Ascending aorta (tissue), 2 donors: ENCODE measurements at places on chromosomes 3 and 15.

- no peak for DNase-seq
Observed at GRCh38 chr3:53155760-53156159, 5.2 kb upstream of the PRKCD start.

DNA sequence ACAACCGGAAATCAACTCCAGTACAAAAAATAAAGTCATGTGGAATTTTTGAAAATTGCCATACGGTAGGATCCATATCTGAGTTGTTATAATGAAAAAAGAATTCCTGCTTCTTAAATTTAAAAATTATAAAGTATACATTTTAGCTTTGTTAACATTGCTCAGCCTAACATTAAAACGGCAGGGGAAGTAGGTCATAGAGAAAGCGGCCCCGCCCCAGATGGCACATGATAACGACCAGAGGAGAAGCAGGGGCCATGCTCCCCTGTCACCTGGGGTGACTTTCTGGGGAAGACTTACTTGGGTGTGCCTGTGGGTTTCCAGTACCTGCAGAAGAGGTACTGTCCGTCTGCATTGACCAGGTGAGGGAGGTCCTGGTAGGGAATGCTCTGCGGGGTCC is 921 bp downstream of the MGLL start:
- no peak for DNase-seq

- DNase-seq = no peak
Observed at GRCh38 chr3:170656284-170656683, 70.4 kb upstream of the SLC7A14 start.

GRCh38 chr3:80553211-80553610 is 785.4 kb upstream of the ROBO1 start:
- no peak for DNase-seq

DNA sequence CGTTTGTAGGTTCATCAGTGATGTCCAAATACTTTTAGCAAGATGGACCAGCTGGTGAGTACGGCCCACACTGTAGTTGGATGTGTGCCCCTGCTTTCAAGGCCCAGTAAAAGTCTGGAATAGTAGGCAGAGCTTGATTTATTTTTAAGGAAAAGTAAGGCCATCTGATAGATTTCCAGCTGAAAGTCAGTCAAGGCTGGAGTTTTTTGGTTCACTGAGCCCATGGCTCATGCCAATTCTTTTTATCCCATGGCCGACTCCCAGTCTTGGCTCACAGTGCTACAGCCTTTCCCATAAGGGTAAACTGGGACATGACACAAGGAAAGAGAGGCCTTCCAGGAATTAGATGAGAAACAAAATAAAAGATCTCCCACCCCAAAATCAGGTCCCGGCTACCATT is 13.5 kb downstream of the CCDC80 start:
- DNase-seq = no peak

DNA sequence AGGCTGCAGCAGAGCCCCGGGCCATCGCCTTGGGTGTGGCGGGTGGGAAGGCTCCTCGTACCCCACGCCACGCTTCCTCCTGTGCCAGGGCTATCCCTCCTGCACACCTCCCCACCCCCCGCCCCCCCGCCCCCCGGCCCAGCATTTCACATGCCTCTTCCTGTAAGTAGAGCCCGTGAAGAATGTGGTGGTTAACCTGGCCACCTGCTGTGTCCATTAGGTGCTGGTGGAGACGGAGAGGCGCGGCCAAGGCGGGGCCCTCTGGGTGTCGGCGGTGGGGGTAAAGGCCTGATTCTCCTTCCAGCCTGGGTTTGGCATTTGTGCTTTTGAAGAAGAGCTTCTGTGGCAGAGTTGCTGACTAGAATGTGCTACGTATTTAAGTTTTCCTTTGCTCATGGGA is 127.8 kb downstream of the CHDH start:
- no peak for DNase-seq

GRCh38 chr3:127739347-127740135 is 66.8 kb downstream of the ABTB1 start:
- DNase-seq = no peak

GRCh38 chr3:196194542-196194915 is 16.7 kb downstream of the ZDHHC19 start:
- DNase-seq = no peak

DNA sequence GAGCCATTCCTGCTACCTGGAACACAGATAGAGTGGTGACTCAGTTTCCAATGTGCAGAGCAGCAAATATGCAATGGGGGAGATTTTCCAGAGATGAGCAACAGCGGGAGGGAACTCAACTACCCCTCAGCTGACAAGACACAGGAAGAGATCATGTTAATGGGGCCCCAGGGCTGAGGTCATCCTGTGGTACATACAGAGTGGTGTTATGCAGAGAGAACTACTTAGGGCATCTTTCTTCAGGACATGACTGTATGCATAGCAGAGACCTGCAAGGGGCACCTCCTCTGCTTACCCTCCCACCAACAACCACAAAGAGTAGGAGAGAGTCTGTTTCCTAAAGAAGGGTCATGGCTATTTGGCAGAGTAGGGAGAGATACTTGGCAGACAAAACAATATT is 6.8 kb upstream of the TBC1D5 start:
- no peak for DNase-seq

- DNase-seq = no peak
Observed at GRCh38 chr15:49506341-49506740, 83.3 kb downstream of the FGF7 start.

GRCh38 chr3:170614214-170614966 is 28.5 kb upstream of the SLC7A14 start:
- no peak for DNase-seq

GRCh38 chr15:57281321-57281720 is 95.0 kb upstream of the CGNL1 start:
- DNase-seq = no peak

GRCh38 chr3:7205962-7206361 is 345.0 kb downstream of the GRM7 start:
- no peak for DNase-seq

- peak; percentile 79 for DNase-seq
Observed at GRCh38 chr3:30342318-30343060, 263.9 kb upstream of the TGFBR2 start.
